ENCODE measurements at places on chromosomes 7 and 10. TPM values are rescaled to one million over a fixed set of nuclear protein-coding genes. Genes with fewer than 3 reads are reported as not detected.

- no peak for ATAC-seq
Observed at GRCh38 chr10:1530871-1531517, 206.3 kb downstream of the ADARB2 start.

DNA sequence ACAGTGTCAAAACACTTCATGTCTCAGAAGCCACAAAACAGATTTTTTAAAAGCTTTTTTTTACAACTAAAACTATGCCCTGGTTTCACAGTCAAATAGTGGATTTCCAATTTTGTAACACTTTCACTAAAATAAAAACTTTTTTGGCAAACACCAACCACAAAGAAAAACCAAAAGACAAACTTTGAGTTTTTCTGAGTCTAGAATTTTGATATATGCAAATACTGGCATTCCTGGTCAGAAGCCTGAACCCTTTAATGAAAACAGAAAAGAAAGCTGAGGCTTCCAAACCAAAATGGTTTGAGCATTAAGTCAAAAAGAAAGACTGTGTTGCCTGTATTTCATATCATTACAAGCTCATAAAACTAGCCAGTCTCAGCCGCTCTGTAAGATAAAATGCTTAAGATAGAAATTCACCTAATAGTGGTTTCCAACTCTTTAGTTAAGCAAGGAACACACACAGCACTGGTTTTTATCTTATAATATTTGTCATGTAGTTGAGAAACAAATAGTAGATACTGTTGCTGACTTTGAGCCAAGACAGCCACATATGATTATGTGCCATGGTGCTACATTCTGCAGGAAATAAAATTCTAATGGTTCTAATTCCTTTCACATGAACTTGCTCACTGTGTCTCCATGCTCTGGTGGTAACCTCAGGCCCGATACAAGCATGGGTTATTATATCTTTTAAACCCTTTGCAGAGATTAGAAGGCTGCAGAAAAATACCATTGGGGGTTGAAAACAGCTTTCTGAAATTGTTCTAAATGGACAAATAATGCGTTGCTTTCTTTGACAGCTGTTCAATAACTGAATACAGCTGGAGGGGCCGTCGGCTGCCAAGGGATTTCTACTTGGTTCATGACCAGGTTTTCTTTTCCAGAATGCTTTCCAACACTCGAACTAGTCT, 49.4 kb downstream of the FAM171A1 start:
- peak; percentile 28 for ATAC-seq

DNA sequence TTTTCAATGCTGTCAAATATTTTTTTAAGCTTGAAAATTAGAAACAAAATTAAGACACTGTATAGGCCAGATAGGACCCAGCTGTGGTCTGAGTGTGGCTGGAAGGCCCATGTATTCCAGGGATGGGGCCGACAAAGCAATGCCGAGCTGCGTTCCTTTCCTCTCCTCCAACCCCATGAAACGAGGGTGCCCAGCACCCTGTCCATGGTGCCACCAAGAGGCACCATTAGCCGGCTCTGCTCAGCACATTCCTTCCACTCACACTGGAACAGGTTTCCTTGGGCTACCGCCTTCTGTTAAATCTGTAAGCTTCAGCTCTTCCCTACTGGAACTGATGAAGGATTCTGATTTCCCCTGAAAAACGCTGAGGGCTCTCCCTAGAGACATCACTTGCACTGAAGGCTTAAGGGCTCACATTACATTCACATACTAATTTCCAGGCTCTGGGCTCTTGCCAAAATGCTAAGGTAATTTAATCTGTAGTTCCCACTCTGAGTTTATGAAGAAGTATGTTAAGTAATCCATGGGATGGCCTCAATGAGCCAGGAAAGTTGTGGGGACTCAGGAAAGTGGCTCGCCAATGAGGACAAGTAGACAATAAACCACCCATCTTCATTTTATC, 73.7 kb upstream of the CAMK2B start:
- ATAC-seq, result no peak

DNA sequence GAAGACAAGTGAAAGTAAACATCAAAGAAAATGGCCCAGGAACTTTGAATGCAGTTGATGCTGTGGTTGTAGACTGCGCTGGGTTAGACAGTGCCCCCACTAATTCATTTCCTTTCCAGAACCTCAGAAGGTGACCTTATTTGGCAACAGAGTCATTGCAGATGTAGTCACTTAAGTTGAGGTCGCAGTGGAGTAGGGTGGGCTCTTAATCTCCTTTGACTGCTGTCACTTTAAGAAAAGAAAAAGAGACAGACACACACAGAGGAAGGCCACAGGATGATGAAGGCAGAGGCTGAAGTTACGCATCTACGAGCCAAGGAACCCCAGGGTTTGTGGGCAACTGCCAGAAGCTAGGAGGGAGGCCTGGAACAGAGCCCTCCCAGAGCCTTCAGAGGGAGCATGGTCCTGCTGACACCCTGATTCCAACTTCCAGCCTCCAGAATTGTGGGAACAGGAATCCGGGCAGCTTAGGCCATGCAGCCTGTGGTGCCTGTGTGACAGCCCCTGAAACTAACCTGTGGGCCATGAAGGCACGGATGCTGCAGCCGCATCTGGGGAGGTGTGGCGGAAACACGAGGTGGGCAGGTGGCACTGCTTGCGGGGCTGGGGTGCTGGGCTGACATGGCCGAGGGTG, 107.6 kb downstream of the PRKAG2 start:
- ATAC-seq, result no peak

DNA sequence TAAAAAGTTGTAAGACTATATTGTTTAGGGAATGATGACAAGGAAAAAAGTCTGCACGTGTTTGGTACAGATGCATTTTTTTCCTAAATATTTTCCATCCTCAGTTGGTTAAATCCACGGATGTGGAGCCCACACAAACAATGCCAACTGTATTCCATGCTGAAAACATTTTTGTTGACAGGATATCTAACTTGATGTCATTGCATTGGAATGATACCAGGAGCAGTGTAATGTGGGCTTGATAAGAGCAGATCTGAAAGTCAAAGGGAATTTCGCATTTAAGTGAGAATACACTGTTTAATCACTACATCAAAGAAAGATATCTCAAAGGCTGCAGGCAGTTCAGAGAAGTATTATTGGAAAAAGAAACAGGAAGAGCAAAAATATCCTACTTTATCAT, 49.5 kb upstream of the TMEM140 start:
- no peak for ATAC-seq

The HHEX gene
- total RNA-seq, result not detected

The CC2D2B gene
- total RNA-seq, result 1.4 TPM

Data from motor neuron (in vitro differentiated cells).